NCI-H2107 (cell line): ENCODE measurements at places on chromosomes 12 and 14.

DNA sequence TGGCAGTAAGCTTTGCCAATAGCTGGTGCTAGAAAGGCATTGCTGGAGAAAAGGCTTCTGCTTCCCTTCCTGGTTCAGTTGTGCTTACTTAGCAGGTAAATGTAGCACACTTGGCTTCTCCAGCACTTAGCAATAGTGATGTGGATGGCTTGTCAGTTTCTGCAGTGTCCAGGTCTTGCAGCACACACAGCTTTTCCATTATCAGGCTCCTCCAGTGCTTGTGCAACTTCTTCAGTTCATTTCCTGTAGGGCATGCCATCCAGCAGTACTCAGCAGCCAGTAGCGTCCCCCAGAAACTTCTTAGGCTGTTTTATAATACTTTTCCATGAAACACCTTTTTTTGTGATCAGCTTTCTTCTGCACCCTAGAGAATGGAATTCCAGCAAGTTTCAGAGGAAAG lies 154.6 kb downstream of the SLC6A15 start:
- no peak for DNase-seq

GRCh38 chr12:15453613-15454012 lies 131.3 kb downstream of the PTPRO start:
- no peak for DNase-seq

GRCh38 chr12:110742096-110742717 lies 484 bp downstream of the PPP1CC start:
- no peak for DNase-seq

- no peak for DNase-seq
Observed at GRCh38 chr14:62369919-62370560, 607.8 kb downstream of the SNAPC1 start.

DNA sequence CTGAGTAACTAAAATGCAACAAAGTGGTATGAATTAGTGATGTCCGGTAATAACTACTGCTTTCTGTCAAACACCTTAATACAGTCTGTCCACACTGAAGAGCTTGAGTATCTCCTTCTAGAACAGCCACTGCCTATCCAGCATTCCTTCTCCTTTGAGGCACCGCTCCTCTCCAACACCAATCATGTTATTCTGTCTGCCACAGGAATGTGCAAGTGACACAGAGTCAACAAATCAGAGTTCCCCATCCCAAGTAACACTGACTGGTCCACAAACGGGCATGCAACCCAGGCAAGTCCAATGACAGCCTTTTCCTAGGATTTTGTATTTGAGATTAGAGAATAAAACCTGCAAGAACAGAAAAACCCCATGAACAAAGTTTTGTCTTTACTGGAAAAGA lies 3.8 kb downstream of the GXYLT1 start:
- no peak for DNase-seq

DNA sequence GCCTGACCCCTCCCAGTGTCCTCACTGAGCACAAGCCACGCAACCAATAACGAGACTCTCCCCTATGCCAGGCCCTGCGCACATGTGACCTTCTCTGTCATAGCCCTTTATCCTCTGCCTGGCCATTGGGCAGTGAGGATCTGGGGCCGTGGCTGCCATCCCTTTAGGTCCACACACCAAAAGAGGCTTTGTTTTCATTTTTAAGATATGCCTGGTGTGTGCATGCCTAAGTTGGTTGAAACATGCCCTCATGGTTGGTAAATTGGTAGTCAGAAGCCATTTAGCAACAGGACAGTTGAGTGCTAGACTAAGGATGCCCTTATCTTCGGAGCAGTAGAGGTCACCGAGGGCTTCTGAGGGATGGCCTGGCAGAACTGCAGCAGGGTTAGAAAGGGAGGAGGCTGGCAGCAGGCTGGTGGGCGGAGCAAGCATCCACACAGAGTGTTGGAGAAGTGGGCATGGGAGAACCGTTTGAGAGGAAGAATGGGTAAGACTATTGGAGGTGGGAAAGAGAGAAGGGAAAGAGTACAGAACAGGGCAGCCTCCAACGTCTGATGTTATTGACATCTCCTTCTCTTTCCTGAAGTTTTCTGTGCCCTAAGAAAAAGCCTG lies 75.1 kb downstream of the SLC24A4 start:
- DNase-seq: no peak

GRCh38 chr12:22287776-22288621 lies 46.5 kb downstream of the ST8SIA1 start:
- no peak for DNase-seq

DNA sequence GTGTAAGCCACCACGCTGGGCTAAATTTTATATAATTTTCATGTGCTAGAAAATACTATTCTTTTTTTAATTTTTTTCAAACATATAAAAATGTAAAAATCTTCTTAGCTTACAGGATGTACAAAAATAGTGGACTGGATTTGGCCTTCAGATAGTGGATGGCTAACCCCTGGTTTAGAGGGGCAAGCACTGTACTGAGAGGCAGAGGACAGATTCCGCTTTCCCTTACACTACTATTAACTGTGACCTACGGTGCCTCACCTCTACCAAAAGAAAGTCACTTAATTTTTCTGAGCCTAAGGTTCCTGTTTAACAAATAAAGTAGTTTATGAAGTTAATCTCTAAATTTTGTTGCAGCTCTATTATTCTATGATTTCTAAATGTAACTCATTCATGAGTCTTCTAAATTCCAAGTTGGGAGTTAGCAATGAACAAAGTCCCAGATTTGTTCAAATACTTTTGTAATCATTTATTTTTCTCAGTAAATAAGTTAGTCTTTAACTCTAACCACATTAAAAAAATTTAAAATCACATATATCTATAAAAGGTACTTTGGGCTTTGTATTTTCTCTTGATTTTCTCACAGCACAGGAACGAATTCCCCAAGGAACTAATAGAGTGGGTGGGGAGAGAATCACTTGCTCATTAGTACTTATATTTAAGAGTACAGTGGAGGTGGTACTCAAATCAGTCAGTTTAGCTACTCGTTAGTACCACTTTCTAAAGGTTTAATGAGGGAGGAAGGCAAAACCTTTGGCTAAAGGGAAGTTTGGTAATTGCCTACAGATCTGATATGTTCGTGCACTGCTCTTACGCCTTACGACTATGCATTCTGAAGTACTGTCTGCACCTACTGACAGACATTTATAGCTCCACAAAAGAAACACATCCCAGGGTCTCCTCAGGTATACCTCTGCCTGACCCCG lies 33.7 kb downstream of the SLC15A5 start:
- no peak for DNase-seq

DNA sequence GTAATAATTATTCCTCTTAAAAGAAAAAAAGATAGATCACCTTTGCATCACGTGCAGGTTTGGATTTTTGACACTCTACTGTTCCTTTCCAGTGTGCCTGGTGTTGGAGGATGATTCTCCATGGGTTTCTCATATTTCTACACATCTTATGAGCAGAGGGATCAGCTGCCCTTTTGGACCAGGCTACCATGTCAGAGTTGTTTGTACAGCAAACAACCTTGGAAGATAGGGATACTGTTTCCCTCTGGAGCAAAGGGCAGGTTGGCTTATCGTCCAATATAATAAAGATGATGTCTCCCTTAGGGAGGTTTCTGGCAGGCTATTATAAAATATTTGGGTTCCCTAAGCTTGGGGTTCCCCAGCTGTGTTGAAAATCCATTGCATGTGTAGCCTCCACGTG lies 42.1 kb downstream of the DAO start:
- DNase-seq: no peak

GRCh38 chr14:71665781-71666180 lies 266.4 kb upstream of the RGS6 start:
- no peak for DNase-seq

- DNase-seq: no peak
Observed at GRCh38 chr12:753611-754472, 1.5 kb downstream of the WNK1 start.

DNA sequence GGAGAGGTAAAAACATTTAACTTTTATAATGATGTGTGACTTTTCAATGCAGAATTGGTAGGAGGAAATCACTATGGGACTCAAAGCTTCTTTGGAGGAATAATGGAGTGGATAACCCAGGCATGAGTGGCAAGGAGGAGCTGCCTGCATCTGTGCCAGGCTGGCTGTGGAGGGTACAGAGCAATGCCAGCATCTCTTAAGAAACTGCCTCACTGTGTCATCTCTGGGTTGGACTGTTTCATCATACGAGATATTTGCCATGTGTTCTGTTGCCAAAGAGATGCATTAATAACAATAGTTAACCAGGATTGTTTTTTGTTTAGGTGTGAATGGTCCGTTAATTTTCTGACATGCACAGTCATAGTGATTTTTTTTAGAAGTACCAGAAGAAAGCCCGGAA lies 183.7 kb upstream of the NTF3 start:
- no peak for DNase-seq

DNA sequence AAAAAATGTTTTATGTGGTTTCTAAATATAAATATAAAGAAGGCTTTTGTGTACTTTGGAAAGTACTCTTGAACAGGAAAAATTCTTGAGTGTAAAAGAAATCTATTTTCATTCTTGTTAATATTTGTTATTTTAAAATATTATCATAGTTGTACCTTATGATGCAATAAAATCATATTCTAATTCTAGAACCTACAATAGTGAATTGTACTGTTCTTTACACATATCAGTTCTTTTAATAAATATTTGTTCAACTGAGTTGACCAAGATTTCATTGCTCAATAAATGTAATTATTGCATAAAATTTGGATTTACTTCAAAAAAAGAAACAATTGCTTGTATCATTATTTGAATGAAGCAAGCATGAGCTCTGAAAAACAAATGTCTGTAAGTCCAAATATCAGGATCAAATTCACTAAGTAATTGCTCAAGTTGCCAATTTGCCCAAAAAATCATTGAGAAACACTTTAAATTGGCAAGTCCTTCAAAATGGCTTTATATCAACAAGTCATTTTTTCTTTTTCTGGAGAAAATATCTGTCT lies 191.6 kb upstream of the SLC16A7 start:
- no peak for DNase-seq

DNA sequence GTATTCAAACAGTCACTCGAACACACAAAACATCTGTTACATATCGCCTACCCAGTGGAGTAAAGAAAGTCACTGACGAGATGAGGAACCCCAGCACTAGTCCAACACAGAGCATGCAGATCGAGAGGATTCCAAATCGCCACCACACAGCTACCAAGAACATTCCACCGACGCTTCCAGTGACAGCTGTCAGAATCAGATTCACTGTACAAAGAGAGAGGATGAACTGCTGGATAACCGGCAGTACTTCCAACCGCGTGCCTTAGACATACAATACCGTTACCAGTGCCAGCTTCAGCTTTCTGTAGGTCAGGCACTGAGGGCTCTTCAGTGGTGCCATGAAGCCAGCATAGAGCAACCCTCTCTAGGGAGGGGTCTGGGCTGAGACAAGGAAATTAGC lies 34.5 kb downstream of the TM7SF3 start:
- DNase-seq: no peak

DNA sequence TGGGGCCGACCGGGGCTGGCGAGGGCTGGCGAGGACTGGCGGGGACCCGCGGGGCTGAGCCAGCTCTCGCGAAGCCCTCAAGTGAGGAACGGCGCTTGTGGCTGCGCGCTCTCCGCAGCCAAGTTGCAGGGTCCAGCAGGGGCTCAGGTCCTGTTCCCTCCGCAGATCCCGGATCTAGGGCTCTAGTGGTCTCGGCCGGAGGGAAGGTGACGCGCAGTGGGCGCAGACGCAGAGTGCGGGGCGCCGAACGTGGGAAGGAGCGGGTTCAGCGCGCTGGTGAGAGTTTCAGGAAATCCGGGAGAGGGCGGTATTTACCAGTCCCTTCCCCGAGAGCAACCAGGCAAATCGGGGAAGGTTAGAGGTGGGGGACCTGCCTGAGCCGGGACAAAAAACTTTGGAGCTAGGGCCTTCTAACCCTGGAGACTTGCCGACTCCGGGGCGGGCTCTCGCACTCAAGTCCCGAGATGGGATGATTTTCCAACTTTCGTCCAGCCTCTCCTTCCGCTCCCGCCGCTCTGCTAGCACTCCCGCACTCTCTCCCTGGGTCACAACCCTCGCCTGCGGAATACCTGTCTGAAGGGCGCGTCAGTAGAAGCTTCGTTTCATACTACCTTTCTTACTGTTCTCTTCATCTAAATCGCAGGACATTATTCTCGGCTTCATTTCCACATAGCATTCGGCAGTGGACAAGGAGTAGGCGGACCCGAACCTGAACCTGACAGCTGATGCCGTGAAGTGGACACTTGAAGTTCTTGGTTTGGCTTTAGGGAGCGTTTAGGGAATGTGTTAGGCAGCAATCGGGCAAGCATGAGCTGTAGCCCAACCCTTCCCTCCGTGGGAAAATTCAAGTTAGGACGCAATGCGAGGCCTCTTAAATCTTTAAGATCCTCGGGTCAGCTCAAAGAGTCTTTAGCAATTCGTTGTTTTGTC lies 13.6 kb upstream of the PAX9 start:
- peak; percentile 79 for DNase-seq

GRCh38 chr12:26754148-26754547 lies 78.8 kb downstream of the ITPR2 start:
- DNase-seq: no peak

DNA sequence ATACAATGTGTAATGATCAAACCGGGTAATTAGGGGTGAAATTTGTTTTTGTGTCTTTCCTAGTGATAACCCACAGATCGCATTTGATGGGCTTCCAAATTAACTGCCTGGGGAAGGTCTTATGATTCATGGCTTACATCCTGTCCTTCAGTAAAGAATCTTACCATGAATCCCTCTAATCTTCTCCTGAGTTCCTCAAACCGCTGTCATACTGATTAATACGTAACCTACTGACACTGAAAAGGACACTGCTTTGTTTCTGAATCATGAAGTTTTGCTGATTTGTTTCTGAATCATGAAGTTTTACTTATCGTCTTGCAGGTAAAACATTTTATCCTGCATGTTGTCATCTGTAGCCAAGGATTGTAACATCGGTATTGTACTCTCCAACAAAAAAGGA lies 52.0 kb upstream of the CRY1 start:
- no peak for DNase-seq

DNA sequence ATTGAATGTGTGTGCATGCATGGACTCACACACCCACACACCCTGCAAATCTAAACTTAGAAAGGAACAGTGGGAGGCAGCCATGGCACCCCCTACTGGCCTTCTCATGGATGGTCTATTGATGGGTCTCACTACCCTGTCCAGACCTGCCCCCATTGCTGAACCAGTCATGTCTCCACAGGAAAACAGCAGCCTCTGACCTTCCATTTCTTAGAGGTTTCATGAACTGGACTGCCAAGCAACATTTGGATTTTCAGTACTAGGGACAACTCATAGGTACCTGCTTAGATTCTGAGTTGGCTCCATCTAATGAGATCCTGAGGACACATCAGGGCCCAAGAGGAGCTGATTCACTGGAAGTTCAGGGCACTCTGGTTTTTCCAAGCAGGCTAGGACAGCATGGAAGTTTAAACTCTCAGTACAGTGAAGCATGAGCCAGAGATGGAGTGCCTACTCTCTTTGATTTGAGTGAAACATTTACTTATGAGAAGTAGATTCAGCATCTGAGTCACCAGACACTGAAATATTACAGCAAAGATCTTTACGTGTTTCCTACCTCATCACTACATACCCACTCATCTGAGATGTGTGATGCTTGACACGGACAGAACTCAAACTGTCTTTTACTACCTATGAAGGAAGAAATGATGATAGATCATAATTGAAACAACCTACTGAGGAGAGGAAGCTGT lies 98.9 kb upstream of the PLEKHG7 start:
- no peak for DNase-seq
